Stimulated activated CD8-positive, alpha-beta memory T cell treated with anti-CD3 and anti-CD28 coated beads, Interleukin-15, amount 100 ng/mL, for 1 hour (primary cell): ENCODE measurements at places on chromosomes 11 and 22.

DNA sequence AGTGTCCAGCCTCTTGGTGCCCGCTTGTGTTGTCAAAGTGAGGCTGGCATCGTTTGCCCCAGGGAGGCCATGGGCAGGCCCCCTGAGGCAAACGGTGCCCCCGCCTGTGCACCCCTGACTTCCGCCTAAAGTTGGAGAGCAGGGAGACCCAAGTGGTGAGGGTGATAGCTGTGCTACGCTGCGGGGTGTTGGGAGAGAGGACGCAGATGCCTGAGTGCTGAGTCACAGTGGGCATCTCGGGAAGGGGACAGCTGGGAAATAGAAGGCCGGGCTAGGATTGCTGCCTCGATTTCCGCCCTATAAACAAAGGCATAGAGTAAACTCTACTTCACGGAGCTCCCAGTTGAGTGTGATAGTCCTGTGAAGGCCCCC is 5.8 kb downstream of the GRIK4 start:
- no peak for DNase-seq

- DNase-seq: no peak
Measured at GRCh38 chr11:15730995-15731385, 616.3 kb downstream of the INSC start.

- DNase-seq: no peak
Measured at GRCh38 chr11:108985945-108986279, 321.0 kb downstream of the DDX10 start.

GRCh38 chr11:35180317-35181233 is 41.6 kb downstream of the CD44 start:
- no peak for DNase-seq

GRCh38 chr11:77559686-77560401 is 29.9 kb upstream of the AQP11 start:
- DNase-seq: no peak

GRCh38 chr11:110958216-110958615 is 246.0 kb upstream of the ARHGAP20 start:
- DNase-seq: no peak

DNA sequence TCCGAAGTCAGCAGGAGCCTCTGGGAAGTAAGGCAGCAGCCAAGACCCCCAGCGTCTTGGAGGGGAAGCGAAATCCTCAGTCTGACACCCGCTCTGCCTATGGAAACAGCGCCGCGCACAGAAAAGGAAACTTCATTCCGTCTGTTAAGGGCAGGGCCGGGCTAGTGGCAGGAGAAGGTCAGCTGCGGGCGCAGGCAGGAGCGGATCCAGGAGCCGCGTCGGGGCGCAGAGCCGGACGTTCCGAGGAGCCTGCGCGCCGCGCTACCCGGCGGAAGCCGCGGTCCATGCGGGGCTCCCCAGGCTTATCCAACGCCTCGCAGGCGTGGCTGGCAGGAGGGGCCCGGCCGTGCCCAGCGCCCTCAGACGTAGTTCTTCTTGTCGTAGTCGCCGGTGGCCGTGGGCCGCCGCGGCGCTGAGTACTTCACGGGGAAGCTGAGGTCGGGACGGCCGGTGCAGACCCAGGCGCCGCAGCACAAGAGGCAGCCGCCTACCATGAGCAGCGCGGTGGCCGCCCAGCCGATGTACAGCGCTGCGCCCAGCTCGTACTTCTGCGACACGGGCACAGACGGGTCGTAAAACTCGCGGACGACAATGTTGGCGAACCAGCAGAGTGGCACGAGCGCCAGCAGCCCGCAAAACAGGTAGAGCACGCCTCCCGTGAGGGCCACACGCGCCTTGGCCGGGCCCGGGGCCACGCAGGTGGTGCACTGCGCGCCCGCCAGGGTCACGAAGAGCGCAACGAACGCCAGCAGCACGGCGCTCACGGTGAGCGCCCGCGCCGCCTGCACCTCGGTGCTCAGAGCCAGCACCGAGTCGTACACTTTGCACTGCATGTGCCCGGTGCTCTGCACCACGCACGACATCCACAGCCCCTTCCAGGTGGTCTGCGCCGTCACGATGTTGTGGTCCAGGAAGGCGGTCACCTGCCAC is 705 bp downstream of the CLDN5 start:
- no peak for DNase-seq
